ENCODE measurements at places on chromosomes 13 and 19.

DNA sequence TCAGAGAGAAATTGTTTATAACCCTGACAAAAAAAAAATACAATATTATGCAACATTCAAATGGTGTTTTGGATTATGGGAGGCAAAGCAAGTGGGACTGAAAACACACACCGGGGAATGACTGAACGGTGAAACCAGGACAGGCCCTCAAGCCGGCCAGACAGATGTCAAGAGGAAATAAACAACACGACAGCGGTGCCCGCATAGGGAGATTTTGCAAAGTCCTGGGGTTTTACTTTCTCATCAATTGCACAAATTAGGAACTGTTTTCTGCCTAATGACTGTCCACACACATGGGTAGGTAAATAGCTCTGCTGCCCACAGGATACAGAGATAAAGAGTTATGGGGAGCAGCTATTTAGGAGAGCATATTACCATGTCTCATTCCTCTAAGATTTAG, 134.5 kb downstream of the IRS2 start:
- peak; percentile 19 for DNase-seq

GRCh38 chr13:110641055-110642015, 26.0 kb downstream of the NAXD start:
- no peak for DNase-seq

DNA sequence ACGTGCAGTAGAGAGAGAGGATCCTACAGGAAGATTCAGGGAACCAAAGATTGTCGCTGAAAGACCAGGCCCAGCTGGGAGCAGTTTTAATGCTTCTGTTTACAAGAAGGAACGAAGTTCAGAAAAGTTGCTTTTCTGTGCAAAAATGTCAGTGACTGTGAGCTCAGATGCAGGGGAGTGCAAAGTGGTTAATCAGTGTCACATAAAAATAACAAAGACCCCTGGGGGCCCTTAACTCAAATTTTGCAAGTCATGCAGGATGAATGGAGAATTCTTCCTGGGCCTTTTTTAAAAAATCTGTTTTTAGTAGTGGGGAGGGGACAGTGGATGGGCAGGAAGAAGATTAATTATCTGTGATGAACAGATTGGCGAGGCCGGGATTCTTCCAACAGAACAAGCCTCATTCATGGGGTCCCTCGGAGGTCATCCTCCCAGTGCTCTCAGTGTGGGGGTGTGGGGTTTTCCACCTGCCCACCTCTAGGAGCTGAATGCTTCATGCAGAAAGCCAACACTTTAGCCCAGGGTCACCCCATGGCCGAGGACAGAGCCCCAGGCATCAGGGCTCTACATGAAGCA, 167.2 kb downstream of the UQCRFS1 start:
- no peak for DNase-seq

- DNase-seq, result no peak
Measured at GRCh38 chr13:78736142-78736541, 77.2 kb upstream of the OBI1 start.

DNA sequence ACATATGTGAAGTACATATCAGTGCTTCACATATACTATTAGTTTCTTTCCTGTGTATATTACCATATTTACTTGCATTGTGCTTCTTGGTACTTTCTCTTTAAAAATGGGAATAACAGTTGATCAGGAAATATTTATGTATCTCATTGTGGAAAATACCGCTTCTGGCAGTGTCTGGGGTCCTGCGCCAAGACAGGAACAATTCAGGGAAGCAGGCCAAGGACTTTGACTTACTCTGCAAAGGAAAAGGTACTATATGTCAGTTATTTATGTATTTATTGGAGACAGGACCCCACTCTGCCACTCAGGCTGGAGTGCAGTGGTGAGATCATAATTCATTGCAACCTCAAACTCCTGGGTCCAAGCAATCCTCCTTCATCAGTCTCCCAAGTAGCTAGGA, 57.7 kb upstream of the NBEA start:
- no peak for DNase-seq

DNA sequence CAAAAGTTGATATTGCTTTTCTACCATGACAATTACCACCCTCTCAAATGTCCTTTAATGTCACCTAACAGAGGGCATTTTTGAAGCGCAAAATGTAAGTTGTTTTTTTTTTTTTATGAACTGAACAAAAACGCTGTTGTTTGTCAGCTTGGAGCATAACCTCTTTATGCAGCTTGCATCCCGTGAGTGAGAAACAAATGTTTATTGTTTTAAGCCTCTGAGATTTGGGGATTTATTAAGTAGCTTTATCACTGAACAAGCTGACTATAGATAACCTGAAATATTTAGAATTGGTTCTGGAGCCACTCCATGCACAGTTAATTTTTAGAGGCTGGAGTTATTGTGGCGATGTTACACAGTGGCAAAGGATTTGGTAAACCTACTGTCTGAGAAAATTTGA, 80.1 kb upstream of the ATXN8OS start:
- DNase-seq, result no peak

DNA sequence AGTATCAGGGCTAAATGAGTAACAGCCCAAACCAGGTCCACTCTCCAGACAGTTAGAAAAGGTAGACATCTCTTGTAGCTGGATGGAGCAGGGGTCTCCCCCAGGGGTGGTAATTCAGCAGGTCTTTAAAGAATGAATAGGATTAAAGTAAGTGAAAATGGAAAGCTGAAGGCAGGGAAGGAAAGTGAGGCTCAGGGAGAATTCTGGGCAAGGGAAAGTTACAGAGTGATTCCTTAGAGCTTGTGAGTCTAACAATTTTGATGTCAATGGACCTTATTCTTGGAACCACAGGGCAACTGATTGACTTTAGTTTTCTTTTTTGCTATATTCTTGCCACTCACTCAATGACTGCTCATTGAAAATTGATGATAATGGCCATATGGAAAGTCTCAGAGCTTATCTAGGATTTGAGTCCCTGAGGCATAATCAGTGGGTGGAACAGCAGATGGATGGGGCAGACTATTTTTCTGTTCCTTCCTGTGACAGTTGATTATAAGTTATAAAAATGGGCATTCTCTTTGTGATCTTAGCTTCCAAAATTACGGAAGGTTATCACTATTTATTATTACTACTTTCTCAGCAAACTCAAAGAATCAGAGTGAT, 76.9 kb downstream of the LRCH1 start:
- no peak for DNase-seq

- DNase-seq, result no peak
Measured at GRCh38 chr19:14985133-14985532, 5.5 kb upstream of the SLC1A6 start.

- DNase-seq, result no peak
Measured at GRCh38 chr13:66365101-66365500, 865.0 kb downstream of the PCDH9 start.

- no peak for DNase-seq
Measured at GRCh38 chr13:88552966-88553365, 881.8 kb downstream of the SLITRK5 start.

GRCh38 chr19:5172859-5173630, 167.6 kb downstream of the PTPRS start:
- DNase-seq, result no peak

- DNase-seq, result no peak
Measured at GRCh38 chr13:43876366-43876765, 3.2 kb downstream of the CCDC122 start.

DNA sequence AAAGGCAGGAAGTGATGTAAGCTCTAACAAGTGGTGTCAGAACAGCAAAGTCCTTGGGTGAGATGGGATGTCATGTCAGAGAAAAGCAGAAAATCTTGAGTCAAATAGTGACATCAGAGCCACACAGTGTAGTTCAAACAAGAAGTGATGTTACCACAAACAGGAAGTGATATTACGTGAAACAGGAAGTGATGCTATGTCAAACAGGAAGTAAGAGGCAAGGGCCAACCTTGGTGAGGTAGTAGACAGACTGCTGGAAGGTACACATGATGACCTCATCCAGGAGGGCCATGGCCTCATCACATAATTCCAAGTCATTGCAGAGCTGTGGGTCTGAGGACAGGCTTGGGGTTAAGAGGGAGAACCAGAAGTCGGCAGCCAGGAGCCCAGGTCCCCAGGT, 7.0 kb upstream of the MAMSTR start:
- peak; percentile 15 for DNase-seq

- DNase-seq, result no peak
Measured at GRCh38 chr13:21012841-21013681, 48.3 kb downstream of the LATS2 start.

- DNase-seq, result no peak
Measured at GRCh38 chr13:50527612-50528509, 315.6 kb downstream of the DLEU7 start.

DNA sequence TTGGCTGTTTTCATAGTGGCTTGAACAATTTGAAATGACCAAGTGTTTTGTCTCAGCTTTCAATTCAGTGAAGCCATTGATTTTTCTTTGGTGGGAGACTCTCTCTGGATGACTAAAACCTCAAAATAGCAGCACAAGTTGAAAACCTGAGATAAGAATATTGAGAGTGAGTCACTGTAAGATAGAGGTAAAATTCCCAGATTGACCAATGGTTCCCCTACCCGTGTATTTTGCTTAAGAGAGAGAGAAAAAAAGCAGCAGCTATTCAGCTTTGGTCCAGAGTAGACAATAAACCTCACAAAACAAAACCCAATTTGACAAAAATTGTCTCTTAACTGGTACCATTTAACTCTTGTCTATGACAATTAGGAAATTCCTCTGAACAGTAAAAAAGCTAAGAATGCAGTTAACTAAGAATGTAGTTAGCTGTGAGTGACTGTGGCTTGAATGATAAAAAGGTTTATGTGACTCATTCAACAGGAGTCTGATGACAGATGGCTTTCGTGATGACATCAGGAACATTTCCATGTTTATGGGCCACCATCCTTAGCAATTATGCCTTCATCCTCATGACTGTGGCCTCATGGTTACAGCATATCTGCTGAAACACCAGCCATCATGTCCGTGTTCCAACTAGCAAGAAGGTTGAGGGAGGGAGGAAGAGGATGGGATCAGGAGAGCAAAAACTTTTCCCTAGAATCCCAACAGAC, 356.9 kb downstream of the NDFIP2 start:
- DNase-seq, result no peak

GRCh38 chr19:42090672-42091071, 14.7 kb downstream of the ZNF574 start:
- no peak for DNase-seq

DNA sequence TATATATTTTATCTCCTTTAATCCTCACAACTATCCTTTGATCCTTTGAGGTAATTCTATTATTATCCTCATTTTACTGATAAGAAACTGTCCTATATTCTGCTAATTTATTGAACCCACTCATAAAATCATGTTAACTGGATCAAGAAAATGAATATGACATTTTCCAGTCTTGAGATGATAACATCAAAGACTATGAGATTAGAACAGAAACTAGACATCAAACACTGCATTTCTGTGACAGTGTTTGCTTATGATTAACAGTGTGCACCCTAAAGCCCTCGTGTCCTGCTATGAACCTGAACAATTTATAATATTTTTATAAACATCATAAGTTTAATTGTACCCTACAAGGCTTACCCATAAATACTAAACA, 96.3 kb downstream of the TBC1D4 start:
- no peak for DNase-seq

GRCh38 chr19:30209617-30210600, 162.3 kb upstream of the ZNF536 start:
- DNase-seq, result no peak

- DNase-seq, result no peak
Measured at GRCh38 chr13:65719831-65720230, 1510.3 kb downstream of the PCDH9 start.

DNA sequence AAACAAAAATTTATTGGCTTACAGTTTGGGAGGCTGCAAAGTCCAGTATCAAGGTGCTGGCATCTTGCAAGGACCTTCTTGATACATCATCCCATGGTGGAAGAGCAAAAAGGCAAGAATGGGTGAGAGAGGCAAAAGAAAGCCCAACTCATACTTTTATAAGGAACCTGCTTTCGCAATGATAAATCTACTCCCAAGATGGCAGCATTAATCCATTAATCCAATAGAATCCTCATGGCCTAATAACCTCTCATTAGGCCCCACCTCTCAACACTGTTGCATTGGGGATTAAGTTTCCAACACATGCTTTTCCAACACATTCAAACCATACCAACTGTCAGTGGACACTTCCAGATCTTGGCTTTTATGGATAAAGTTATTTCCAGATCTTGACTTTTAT, 48.7 kb upstream of the ZNF507 start:
- no peak for DNase-seq

DNA sequence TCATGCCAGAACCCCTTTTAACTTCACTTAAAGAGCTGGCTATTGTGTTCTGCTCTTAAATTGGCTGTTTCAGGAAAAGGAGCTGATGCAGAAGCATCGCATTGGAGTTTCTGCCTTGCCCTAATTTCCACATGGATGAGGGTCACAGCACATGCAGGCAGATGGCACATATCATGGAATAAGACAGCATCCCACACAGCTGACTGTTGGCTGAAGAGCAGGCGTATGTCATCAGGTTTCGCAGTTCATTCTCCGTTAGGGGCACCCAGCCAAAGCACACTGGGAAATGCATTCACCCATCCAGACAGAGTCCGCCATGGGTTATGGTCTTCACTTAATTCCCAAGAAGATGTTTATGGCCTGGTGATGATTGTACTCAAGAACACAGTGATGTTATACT, 572.5 kb downstream of the LIG4 start:
- DNase-seq, result no peak

DNA sequence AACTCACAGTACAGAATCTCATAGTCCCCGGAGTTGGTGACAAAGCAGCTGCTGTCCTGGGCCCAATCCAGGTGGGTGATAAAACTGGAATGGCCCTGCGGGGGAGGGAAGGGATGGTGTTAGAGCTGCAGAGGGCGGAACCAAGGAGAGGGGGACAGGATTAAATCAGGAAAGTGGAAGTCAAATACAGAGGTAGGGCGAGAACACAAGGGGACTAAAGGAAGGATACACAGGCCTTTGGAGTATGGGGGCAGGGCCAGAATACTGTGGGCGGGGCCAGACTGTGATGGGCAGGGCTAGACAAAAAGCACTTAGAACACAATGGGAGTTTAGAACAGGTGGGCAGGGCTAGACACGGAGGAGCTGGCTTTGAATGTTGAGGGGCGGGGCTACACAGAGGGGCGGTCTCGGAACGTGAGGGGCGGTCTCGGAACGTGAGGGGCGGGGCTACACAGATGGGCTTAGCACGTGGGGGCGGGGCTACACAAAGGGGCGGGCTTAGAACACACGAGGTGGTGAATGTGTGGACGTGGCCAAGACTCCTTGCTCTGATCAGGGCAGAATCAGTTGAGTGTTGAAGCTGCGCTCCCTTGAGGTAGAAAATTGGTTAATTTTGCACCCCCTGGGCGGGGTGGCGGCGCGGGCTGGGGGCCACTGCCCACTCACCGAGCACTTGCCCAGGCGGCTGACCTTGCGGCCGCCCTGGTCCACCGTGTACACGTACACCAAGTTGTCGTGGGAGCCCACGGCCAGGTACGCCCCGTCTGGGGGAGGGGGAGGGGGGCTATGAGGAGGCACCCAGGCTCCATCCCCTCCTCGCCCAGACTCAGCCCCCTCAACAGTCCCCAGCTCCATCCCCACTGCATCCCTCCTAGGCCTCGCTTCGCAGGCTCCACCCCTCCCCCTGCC, 14.0 kb upstream of the GPR4 start:
- no peak for DNase-seq

- no peak for DNase-seq
Measured at GRCh38 chr19:3968556-3969434, 2.1 kb downstream of the DAPK3 start.

GRCh38 chr19:6769006-6769619, 1.9 kb upstream of the SH2D3A start:
- peak; percentile 18 for DNase-seq

GRCh38 chr13:93670866-93671265, 444.3 kb downstream of the GPC6 start:
- DNase-seq, result no peak

GRCh38 chr19:3621689-3622088, 4.9 kb downstream of the CACTIN start:
- DNase-seq, result no peak

GRCh38 chr19:49338691-49339300, 3.6 kb downstream of the CD37 start:
- DNase-seq, result no peak

Data from AML-193 (cell line).